ENCODE measurements at places on chromosomes 5 and 9.

- no peak for DNase-seq
These were observed 513.5 kb downstream of the AGTPBP1 start for GRCh38 chr9:85228111-85228855.

DNA sequence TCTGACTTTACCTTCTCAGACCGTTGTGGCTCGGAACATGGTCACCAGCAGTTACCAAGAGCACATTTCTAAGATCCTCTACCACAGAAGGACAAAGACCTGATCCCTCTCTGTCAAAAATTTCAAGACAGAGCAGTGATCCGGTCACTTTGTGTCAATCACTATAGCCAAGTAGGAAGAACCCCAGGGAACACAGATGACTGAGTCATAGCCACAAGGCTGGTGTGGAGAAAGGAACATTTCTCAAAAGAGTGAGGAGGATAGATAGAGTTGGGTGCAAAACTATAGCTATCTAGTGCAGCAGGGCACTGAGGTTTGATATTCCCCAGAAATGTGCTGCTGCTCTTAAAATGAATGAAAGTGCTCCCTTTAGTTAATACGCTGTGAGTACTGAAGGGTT is 130.7 kb upstream of the SMIM23 start:
- DNase-seq = no peak

GRCh38 chr9:86470326-86470725 is 116.1 kb upstream of the TUT7 start:
- DNase-seq = no peak

DNA sequence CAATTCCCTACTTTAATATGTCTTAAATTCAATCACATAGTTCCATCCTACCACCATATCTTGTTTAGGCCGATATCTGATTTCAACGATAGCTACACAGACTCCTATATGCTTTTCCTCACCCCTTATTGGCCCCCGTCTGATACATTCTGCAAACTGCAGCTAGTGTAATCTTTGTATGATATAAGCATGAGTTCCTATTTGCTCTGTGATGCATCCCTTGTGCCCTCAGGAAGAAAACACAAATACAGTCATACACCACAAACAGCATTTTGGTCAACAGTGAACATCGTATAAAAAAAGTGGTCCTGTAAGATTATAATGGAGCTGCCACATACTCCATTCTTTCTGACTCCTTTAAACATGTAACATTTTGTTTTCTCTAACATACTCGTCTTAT is 837.8 kb upstream of the CDH6 start:
- no peak for DNase-seq

DNA sequence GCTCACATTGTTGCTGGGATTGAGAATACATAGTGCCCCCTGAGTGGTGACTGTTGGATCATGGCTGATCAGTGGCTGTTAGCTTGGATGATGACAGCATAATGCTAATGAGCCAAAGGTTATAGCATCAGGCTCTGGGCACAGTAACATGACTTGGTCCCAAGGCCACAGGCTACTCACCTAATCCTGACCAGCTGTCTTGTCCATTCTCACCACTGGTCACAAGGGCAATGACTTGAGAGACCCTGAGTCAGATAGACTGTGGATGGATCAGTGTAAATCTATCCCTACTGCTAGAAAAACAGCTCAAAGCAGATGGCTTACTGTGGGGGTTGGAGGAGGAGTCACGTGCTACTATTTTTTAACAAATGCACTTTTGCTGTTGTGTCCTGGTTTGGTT is 74.7 kb downstream of the AOPEP start:
- no peak for DNase-seq

Data from activated CD4-positive, alpha-beta T cell treated with anti-CD3 and anti-CD28 coated beads, Interleukin-2, Interleukin-6, amounts not matched to agents 100 ng/mL and 50 ng/mL, durations not matched to agents 16 hours and 8 hours (primary cell).